Pancreas (tissue), 10 donors: ENCODE measurements at places on chromosomes 1 and 21.

DNA sequence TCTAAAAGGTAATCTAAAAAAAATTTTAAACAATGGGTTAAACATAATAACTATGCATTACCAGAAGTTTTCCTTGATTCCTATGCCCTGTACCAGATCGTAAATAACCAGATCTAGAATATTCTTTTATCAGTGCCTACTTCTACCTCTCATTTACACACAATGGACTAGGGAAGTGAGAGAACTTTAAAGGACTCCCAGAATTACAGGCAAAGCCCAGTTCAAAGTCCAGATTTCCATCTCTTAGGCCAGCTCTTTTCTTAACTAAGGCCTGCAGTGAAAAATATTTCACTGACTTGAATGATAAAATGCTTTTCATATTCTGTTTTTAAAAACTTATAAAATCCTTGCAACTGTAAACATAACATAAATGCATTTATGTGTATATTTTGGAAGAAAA, 32.6 kb downstream of the ESRRG start:
- no peak for DNase-seq

GRCh38 chr1:204149107-204149506, 2.7 kb downstream of the ETNK2 start:
- no peak for DNase-seq

- no peak for DNase-seq
Observed at GRCh38 chr21:34262469-34262845, 101.3 kb upstream of the KCNE2 start.

DNA sequence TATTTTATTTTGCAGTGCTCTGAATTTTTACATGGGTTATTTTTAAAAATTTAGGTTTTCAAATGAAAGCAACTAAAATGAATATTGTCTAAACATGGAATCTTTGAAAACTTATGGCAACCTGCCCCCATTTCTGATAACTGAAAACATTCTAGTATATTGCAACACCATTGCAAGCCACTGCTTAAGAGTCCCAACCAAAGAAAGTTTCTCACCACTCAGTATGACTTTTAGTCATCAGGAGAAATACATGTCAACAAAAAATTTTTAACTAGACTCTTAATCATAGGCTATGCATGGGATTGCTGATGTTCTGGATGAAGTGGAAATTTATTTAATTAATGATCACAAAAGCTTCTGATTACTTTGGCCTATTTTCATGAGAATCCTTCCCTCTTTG, 112.1 kb downstream of the TNFSF18 start:
- no peak for DNase-seq

DNA sequence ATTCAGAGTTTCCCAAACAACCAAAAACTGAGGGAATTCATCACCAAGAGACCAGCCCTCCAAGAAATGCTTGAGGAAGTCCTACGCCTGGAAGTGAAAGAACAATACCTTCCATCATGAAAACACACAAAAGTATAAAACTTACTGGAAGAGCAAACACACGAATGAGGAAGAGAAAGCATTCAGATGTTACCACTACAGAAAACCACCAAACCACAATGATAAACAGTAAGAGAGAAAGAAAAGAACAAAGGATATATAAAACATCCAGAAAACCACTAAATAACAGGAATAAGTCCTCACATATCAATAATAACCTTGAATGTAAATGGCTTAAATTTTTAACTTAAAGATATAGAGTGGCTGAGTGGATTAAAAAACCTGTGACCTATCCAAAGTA, 58.5 kb upstream of the BCL10 start:
- DNase-seq = no peak

DNA sequence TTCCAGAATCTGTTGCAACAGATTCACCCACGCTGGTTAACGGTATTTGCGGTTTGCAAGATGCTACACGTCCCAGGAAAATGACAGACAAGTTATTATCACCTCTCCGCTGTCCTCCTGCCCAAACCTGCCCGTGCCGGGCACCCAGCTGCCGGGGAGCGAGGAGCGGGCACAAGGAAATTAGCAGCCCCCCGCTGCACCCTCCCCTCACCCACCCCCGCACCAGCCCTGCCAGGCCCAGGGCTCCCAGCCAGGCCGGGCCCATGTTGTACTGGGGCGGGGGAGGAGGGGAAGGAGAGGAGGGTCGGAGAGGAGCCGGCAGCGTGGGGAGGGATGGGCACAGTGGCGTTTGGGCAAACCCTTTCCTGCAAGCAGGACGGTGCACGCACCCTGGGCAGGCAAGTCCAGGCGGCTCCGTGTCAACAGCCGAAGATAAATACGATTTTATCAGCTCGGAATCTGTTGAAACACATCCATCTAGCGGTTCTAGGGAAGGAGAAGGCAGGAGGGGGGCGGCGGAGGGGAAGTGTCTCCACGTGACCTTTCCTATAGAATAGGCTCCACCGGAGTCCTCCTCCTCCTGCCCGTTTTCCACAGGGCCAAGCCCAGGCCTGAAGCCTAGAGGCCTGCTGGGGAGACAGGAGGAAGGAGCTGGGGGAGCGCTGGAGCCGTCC, 35.1 kb upstream of the CCDC27 start:
- DNase-seq = no peak

DNA sequence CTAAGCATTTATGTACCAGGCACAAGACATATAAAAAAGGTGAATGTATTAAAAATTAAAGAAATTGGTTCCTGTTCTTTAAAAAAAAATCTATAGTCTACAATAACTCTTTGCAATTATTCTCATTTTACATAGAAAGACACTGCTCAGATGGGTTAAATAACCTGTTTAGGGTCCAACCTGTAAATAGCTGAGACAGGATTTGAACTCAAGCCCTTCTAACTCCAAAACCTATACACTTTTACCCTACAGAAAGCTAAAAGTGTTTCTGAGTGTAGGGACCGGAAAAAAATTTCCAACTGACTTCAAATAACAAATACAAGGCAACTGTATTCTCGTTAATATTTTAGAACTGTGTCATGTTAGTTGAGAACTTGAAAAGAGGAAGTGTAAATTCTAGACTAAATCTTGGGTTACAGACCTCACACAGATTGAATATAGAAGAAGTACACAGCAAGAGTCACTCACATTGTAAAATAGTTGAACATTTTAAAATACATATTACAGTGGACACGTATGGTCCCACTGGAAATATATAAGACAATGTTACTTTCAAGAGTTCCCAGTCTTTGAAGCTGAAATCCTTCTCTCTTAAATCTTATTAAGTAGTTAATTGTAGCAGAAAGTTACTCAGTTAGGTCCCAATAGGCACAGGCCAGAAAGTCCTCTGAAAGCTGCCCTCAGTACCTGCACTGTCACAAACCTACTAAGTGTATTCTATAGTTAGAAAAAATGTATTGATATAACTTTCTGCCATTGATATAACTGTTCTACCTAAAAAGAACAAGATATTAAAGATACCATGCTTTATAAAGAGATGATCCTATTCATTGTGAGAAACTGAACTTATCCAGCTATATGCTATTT, 7.3 kb downstream of the EDEM3 start:
- no peak for DNase-seq

DNA sequence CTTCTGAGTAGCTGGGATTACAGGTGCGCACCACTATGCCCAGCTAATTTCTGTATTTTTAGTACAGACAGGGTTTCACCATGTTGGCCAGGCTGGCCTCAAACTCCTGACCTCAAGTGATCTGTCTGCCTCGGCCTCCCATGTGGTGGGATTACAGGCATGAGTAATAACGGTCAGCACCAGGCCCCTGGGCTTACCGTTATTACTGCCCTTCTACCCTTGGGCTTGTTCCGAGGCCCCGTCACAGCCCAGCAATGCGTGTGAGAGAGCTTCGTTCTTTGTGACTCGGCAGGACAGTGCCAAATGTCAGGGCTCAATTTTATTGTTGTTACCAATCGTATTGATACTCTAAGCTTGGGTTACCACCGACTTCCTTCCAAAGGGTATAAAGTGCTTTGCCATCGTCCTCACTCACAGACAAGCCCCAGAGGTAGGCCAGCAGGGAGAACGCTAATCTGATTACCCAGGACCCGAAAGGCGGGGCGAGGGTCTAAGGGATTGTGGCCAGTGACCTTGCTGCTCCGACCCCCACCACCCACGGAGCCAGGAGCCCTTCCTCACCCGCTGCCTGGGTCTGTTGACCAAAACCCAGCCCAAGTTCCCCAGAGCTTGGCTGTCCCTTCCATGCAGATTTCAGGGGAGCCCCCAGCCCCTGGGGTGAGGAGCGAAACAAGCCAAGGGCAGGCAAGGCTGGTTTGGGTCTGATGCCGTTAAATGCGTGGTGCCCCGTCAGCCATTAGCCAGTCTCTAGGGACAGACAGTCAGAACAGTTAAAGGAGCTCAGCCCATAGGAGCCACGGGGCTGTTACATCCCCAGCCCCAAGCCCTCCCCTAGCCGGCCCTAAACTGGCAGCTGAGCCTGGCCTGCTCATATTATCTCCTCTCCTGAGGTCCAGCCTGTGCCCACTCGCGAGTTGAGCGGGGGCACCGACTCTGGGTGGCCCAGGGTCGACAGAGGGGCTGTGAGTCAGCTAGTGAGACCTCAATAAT, 54.9 kb upstream of the CASZ1 start:
- no peak for DNase-seq

DNA sequence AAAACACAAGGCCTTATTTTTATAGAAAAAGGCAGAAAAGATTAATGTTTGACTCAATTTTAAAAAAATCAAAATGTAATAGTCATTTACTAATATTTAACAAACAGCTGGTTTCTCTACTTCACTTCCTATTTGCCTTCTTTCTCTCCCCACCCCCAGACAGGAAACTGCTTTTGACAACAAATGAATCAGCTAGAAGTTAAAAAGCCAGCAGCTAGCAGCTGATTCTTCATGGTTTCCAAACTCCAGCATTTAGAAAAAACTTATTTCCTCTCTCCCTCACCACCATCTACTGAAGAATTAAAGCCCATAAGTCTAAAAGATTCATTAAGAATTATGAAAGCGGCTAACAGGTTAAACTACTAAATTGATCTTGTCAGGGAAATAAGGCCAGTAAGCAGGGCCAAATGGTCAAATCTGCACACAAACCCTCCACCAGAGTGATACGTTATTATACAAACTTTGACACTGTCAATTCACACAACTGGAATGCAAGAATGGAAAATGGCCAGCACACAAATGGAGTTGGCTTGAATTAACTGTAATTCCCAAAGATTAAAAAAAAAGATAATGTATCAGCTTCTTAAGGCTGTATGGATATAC, 4.0 kb downstream of the WDR26 start:
- no peak for DNase-seq

GRCh38 chr1:45608175-45609156, 15.4 kb downstream of the CCDC17 start:
- no peak for DNase-seq

- no peak for DNase-seq
Observed at GRCh38 chr1:78088015-78088414, 42.2 kb downstream of the GIPC2 start.

DNA sequence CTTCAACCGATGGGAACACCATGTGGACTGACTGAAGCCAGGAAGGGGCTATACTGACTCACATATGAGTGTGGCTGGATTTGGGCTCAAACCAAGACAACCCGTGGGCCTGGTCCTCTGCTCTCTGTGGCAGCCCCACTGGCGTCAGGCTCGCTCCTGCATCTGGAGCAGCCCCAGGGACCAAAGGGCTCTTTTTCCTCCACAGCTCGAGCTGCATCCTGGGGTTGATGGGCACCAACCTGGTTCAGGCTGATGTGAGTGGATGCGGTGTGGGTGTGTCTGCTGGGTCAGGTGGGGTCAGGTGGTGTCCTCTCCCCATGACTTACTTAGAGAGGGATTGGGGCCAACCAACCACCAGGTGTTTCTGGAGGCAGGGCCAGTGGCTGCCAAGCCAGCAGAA, 303.0 kb upstream of the AJAP1 start:
- no peak for DNase-seq

- no peak for DNase-seq
Observed at GRCh38 chr1:40945491-40945973, 34.0 kb upstream of the CTPS1 start.

DNA sequence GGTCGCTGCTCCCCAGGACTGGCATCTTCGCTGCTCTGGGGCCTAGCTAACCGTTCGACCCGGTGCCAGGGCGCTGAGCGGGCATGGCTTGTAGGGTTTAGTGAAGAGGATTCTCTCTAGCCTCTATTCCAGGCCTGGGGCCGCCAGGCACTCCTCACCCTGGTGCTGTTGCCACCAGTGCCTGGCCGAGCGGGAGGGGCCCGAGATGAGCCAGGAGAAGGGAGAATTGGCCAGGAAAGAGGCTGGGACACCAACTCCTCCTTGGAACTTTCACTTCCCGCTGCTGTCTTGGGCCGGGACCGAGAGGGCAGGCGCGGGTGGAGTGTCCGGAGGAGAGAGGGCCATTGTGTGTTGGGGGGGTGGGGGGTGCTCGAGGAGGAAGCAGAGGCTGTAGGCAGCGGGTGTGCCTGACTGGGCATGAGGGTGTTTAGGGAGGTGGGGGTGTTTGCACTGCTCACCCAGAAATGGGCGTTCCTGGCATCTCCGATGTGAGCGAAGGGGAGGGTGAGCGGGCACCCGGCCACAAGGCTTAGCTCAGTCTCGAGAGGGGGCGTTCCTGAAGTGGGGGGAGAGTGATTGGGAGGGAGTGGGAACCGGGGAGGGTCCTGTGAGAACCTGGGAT, 772 bp downstream of the ADAM15 start:
- DNase-seq = peak; percentile 73

DNA sequence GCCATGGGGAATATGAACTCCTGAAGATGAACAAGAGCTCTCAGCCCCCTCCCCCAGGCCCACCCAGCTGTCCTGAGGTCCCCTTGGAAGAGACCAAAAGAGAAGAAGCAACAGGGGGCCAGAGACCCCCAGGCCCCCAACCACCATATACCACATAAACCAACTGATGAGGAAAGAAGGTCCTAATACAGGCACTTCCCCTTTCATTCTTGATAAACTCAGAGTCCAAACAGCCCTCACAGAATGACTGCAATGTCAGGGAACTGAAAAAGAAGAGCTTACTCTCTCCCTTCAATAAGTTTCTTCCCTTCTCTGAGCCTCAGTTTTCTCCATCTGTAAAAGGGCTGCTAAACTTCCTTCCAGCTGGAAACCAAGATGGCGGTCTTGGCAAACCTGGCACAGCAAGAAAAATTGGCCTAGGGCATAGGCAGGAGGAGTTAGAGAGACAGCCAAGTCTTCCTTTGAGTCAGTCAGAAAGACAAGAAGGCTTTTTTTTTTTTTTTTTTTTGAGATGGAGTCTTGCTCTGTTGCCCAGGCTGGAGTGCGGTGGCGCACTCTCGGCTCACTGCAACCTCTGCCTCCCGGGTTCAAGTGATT, 90.5 kb downstream of the VWA5B1 start:
- DNase-seq = no peak

GRCh38 chr1:65792669-65793358, at the start of gene PDE4B:
Gene PDE4B (plus strand): TSS chr1:65792895.
- DNase-seq = no peak

DNA sequence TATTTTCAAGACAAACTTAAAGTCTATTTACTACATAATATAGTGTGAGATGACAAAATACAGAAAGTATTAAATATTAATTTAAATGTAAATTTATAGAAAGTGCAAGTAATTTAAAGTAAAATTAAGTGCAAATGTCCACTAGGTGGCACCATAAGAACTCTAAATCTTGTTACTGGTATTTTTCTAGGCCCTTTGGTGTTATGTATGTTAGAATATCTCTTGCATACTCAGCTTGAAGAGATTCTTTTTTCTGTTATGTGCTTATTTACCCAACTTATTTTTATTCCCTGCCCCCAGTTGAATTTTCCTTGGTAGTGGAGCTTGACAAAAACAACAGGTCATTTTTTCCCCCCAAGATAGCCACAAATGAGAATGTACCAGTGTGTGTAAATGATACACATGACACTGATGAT, 71.5 kb downstream of the RPS6KC1 start:
- no peak for DNase-seq
